GM04504 (cell line): ENCODE measurements at places on chromosomes 4 and X.

GRCh38 chrX:18537524-18537923 lies 112.1 kb downstream of the CDKL5 start:
- no peak for DNase-seq

GRCh38 chrX:56498756-56499155 lies 64.7 kb upstream of the UBQLN2 start:
- no peak for DNase-seq

GRCh38 chr4:153341575-153342090 lies 2.9 kb upstream of the MND1 start:
- no peak for DNase-seq

DNA sequence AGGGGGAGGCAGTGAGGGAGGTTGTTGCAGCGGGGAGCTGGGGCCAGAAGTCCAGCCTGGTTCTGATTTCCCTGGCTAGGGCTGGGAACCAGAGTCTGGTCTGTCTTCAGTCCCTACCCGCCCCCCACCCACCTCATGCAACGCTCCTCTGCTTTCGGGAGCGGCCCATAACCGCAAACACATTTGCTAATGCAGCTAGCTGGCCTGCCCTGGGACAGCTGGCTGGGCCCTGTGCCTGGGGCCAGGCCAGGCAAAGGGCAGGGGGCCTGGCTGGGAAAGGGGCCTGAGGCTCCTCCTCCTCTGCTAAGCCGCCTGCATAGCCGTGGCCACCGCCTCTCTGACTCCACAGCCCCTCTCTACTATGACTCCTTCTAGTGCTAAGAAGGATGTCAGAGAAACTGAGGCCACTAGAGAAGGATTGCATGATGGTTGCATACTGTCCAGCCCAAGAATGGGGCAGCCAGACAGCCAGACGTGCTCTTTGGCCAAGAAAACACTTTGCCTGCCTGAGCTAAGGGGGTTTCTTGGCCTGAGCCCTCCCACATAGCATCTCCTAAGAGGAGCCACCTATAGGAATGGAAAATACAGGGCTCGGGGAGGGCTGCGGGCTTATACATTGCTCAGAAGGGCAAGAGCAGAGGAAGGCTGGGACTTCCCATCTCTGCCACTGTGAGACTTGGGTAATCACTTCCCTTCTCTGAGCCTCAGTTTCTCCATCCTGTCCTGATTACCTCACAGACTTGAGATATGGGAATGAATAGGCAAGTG lies 76.9 kb downstream of the PJA1 start:
- no peak for DNase-seq

DNA sequence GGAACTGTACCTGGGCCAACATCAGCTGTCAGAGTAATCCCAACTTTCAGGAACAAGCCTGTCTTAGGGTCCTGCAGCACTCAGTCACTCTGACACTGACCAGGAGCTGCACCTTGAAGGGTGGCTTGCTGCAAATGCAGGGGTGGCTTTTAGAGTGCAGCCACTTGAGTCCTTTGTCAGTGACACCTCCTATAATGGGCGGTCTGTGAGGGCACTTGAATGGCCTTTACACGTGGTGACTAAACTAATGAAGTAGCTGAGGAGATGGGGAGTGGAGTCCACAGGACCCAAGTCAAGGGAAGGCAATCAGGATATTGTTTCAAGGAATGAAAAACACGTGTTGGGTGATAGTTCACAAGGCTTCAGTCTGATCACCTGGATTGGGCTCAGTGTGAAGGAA lies 11.1 kb upstream of the LNX1 start:
- no peak for DNase-seq

DNA sequence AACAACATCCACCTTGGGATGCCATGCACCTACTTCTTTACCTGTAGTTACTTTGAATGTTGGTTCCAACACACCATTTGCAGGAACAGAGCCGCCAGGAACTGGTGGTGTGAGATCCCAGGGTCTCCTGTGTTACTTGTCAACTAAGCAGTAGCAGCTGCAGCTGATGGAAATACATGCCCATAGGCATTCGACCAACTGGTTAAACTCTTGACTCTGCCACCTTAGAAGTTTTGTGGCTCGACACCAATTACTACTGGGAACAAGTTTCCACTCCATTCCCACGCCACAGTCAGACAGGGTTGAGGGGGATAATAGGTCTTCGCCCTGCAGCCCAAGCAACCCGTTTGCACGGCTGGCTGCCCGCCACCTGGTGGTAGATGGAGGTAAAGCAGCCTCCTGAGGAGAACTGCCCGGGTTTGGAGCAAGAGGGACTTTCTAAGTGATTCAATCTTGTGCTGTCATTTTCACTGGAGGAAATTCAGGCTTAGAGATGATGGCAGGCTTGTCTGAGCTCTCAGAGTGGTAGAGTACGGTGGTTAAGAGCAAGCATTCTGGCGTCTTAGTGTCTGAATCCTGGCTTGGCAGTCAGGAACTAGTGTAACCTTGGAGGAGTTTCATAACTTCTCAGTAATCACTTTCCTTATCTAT lies 119.1 kb upstream of the TRIM2 start:
- DNase-seq = peak; percentile 27
